Neural crest cell (in vitro differentiated cells): ENCODE measurements at places on chromosomes 13 and 19. TPM values are rescaled to one million over a fixed set of nuclear protein-coding genes. Genes with fewer than 3 reads are reported as not detected.

Gene EXOC3L2
- 0.91 and 1.1 TPM in 2 replicates for total RNA-seq

Gene ADGRE2
- total RNA-seq, result not detected in 2 replicates

Gene ZNF729
- not detected in 2 replicates for total RNA-seq

Gene IQCN
- total RNA-seq, result 2.2 and 2.5 TPM in 2 replicates

Gene B3GNT8
- 0.86 TPM in 2 replicates for total RNA-seq

Gene SCEL
- total RNA-seq, result not detected in 2 replicates

Gene KASH5
- not detected in 2 replicates for total RNA-seq

Gene ZNF8
- total RNA-seq, result 20.0 and 20.5 TPM in 2 replicates

Gene ZNF471
- not detected in 2 replicates for total RNA-seq

Gene FREM2
- total RNA-seq, result 16.5 and 17.9 TPM in 2 replicates

Gene SIGLEC12
- not detected in 2 replicates for total RNA-seq
